Jurkat, Clone E6-1 (cell line): ENCODE measurements at places on chromosomes 13 and 19.

- peak; percentile 0 for DNase-seq
These were observed 550 bp downstream of the ZNF383 start for GRCh38 chr19:37218592-37218935.

DNA sequence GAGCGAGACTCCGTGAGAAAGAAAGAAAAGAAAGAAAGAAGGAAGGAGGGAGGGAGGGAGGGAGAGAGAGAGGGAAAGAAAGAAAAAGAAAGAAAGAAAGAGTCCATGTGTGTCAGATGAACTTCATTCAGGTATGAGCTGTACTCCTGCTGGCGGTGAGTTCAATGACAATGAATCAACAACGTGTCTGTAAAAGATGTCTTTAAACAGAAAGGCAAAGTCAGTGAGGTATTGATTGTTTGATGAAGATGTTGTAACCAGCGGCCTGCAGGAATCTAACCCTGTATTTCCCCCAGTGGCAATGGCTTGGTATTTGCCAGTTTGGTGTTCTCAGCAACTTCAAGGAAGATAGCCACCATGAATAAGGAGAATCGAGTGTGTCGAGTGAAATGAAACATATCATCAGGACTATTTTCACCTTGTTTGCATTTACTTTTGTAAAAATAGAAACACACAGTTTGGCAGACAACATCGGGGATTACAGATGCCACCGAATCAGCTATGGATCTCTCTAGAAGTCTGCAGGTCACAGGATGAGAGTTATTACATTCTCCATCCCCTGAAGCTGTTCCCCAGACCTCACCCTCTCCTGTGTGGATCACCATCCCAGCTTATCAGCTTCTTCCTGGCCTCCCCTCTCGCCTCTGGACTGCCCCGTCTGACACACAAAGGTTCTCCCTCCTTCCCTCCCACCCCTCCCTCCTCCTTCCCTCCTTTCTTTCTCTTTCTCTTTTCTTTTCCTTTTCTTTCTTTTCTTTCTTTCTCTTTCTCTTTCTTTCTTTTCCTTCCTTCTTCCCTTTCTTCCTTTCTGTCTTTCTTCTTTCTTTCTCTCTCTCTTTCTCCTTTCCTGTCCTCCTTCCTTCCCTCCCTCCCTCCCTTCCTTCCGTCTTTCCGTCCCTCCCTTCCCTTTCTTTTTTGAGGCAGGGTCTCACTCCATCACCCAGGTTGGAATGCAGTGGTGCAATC lies 8.2 kb upstream of the SBK3 start:
- DNase-seq = no peak

GRCh38 chr19:51020988-51021651 lies 1.6 kb upstream of the KLK10 start:
- peak; percentile 9 for DNase-seq

- no peak for DNase-seq
These were observed 7.5 kb upstream of the ZBTB32 start for GRCh38 chr19:35696835-35697234.

DNA sequence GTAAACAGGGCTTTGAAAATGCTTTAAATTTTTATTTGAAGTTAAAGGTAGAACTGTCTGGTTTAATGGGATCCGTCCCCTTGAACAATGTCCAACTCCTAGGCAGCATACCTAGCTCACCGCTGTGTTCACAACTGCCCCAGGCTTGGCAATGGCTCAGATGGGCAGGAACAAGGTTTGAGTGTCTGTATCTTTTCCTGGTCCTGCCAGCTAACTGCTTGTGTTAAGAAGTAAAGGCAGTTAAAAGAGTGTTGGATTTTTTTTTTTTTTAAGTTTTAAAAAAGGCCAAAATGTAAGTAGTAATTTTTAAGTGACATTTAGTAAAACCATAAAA lies 66.7 kb upstream of the FNDC3A start:
- no peak for DNase-seq

DNA sequence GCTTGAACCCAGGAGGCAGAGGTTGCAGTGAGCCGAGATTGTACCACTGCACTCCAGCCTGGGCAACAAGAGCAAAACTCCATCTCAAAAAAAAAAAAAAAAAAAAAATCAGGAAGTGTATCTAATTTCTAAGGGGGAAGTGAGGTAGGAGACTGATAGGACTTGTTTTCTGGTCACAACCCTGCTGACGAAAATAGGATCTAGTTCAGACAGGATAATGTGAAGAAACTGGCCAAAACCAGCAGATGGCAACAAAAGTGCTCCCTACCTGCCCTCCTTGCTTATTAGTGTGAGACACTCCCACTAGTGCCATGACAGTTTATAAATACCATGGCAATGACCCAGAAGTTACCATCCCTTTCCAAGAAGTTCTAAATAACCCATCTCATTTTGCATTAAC lies 36.0 kb upstream of the KPNA3 start:
- DNase-seq = no peak

DNA sequence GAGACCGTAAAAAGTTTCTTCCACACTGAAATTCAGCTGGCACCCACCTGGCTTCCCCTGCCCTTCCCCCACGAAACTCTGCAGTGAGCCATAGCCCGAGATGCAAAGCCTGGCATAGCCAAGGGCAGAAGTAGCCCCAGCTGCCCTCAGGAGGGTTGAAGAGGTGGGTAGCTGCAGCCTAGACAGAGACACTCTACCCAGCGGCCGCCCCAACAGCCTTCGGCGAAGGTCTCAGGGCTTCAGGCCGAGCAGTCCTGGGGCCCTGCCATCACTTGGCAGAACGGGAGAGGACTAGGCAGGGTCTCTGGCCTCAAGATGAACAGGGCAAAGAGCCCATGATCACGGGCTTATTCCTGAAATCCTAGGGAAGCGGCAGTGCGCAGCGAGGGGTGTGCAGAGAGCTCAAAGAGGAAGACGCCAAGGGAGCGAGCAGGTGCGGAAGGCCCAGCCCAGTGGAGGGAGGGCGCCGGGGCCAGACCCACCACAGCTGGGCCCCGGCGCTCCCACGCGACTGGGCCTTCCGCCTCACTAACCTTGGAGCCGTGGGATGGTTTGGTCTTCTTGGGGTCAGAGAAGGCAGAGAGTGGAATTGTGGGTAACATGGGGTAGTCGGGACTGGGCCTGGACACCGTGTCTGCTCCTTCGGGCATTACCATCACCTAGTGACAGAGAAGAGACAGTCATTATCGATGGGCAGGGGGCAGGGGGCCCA lies 53.2 kb downstream of the MLLT1 start:
- no peak for DNase-seq

- no peak for DNase-seq
These were observed 53.1 kb downstream of the SOX1 start for GRCh38 chr13:112120031-112120373.

GRCh38 chr13:89066868-89067466 lies 1395.8 kb downstream of the SLITRK5 start:
- DNase-seq = peak; percentile 37

- no peak for DNase-seq
These were observed 7.7 kb upstream of the KIR2DL4 start for GRCh38 chr19:54795758-54796157.

DNA sequence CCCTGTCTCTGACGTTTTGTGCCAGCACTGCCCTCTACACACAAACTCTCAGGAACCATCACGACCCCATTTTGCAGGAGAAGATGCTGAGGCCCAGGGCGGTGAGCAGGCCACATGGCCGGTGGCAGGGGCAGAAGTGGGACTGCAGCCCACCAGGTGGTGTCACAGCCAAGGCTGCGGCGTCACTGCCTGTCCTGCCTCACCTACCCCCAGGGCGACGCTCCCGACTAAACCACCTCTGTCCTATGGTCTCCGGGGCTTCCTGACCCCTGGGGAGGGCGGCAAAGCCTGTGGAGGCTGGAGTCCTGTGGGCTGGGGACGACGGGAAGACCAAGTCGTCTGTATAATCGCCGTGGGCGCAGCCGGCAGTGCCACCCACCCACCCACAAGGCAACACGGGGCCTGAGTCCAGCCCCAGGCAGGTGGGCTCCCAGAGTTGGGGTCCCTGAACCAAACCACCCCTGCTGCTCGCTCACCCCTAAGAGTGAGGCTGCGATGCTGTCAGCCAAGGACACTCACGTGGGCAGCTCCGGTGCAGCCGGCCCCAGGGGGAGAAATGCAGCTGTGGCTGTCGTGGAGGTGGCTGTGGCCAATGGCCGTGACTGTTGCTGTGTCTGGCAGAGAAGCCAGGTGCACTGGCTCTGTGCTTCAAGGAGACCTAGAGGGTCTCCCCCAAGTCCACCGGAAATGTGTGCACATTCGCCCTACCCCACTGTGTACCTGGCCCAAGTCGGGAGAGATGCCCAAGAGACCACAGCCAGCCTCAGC lies 29.7 kb downstream of the RASA3 start:
- DNase-seq = no peak

GRCh38 chr19:48635263-48635965 lies 1.8 kb downstream of the DBP start:
- DNase-seq = no peak

DNA sequence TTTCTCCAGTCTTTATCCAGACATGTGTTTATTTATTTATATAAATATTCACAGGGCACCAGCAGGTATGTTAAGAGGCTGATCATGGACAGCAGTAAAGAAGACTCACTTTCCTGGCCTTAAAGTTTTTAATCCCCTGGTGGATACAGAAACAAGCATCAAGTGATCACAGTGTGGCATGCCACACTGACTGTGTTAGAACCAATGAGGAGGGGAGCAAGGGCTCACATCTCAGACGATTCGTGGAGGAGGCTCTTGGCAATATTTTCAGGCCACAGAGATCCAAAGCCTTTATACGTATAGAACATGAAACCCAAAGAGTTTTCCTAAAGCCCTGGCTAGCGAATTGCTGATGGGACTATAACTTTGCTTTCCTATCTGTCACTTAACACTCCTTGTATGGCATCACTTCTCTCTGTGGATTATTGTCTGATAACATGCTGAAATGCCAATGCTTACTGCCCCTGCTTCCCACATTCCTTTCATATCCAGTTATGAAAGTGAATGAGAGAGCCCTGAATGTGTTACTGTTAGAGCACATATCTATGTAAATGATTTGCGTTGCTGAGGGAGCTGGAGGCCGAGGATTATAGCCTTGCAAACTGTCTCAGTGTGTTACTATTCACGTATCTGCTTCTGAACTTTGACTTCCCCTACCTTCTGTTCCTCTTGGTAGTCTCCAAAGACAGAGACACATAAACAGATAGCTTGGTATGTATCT lies 37.6 kb downstream of the POLR1D start:
- no peak for DNase-seq

- no peak for DNase-seq
These were observed 164.6 kb downstream of the KLF5 start for GRCh38 chr13:73223372-73223781.

DNA sequence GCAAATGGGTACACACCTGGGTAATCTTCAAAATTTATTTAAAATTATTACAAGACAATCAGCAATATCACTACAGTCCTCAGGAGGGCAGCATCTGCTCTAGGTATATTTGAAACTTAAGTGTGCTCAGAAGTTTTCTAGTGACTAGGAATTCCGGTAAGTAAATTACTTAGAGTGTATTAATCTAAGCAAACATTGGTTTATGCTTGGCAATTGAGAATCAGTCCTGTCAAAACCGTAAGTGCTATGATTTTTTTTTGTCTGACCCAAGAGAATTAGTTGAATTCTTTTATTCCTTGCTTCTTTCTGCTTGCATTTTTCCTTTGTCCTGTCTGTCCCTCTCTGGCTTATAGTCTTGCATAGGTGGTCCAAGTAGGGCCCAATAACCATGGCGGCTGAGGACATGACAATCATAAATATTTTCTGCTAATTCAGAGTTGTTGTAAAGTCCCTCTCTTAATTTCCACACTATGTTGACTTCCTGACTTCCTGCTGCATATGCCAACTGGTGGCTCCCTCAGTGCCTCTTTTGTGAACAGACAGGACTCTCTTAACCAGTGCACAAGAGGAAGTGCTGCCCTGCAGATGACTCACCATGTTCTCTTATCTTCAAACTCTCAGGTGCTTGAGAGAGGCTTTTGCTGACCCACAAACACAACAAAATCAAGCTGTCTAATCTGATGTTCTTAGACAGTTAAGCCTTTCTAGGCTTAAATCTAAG lies 82.2 kb downstream of the SLAIN1 start:
- peak; percentile 91 for DNase-seq

GRCh38 chr13:20231839-20232555 lies at the start of gene GJB6:
GJB6 (minus strand) TSS chr13:20232319; CDS start chr13:20223480, 8,839 bp downstream.
- no peak for DNase-seq

DNA sequence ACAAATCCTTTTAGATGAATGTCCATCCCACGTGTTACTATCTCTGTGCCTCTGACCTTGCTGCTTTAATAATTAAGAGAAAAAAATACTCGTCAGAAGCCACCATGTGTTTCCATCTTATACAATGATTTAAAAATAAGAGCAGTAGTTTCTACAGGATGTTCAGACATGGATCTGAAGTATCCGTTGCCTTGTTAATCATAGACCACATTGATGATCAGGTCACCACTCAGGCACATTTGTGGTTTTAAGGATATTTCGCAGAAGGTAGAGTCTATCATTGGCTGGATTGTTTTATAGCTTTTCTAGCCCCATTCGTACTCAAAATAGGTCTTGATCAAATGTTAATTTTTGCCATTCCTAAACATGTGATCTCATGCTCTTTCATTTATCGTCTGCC lies 710.0 kb upstream of the ARGLU1 start:
- DNase-seq = no peak

DNA sequence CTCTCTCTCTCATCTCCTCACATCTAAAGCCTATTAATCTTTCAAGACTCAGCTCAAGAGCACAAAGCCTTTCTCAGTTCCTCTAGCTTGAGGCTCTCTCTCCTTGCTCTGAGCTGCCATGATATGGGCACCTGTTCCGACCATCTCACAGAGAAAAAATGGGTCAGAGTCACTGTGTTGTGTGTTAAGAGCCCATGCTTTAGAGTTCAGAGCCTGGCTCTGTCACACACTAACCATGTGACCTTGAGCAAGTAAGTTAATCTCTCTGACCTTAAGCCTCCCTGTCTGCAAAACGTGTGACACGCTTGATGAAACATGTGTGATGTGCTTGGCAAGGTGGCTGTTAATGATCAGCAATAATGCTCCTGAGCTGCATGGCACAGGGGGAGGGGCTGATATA lies 245.2 kb downstream of the DLEU7 start:
- no peak for DNase-seq

GRCh38 chr13:105410602-105411001 lies 1124.9 kb downstream of the EFNB2 start:
- DNase-seq = peak; percentile 23

DNA sequence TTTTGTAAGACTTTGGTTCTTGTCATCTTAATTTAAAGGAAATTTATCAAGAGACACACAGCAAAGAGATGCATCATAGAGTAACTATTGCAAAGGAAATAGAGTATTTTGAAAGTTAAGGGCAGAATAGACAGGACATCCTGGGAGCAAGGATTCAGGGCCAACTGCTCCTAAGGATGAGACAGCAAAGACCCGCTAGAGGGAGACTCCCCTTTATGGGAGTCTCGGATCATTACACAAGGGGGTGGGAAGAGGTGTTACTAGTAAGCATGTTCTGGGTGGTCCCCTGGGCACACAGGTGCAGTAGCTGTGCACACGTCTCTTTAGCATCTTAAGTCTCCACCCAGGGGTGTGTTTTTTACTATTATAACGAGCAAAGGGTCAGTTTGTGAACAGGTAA lies 9.6 kb downstream of the ZSCAN5C start:
- no peak for DNase-seq

- peak; percentile 91 for DNase-seq
These were observed at the start of gene NAA16 for GRCh38 chr13:41310963-41311405. NAA16 (plus strand) TSS chr13:41311267; CDS start chr13:41311529, 262 bp downstream.

- DNase-seq = no peak
These were observed 14.1 kb upstream of the NDFIP2 start for GRCh38 chr13:79466872-79467271.

- DNase-seq = no peak
These were observed 150.2 kb downstream of the NBEA start for GRCh38 chr13:35092251-35092650.
